ENCODE measurements at places on chromosomes 11 and 22.

- DNase-seq = no peak
Observed at GRCh38 chr22:41758231-41758630, 42.2 kb upstream of the CCDC134 start.

DNA sequence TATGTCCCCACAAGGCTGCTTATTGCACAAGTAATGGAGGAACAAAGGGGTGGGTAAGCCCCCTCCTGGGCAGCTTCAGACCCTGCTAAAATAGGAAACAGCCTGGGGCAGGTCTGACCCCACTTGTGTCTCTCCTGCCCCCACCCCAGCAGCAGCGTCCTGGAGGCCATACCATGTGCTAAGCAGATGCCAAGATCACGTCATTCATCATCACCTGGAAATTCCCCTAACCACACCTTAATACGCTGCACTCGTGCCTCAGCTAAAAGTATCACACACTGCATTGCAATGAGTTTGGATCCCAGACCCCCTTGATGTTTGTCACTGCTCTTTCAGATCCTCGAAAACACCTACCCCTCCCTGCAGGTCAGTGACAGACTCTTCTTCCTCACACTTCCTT lies 27.8 kb upstream of the GGTLC2 start:
- no peak for DNase-seq

- no peak for DNase-seq
Observed at GRCh38 chr11:98289617-98290263, 731.0 kb upstream of the CNTN5 start.

- no peak for DNase-seq
Observed at GRCh38 chr22:50143096-50143495, 27.4 kb upstream of the PANX2 start.

DNA sequence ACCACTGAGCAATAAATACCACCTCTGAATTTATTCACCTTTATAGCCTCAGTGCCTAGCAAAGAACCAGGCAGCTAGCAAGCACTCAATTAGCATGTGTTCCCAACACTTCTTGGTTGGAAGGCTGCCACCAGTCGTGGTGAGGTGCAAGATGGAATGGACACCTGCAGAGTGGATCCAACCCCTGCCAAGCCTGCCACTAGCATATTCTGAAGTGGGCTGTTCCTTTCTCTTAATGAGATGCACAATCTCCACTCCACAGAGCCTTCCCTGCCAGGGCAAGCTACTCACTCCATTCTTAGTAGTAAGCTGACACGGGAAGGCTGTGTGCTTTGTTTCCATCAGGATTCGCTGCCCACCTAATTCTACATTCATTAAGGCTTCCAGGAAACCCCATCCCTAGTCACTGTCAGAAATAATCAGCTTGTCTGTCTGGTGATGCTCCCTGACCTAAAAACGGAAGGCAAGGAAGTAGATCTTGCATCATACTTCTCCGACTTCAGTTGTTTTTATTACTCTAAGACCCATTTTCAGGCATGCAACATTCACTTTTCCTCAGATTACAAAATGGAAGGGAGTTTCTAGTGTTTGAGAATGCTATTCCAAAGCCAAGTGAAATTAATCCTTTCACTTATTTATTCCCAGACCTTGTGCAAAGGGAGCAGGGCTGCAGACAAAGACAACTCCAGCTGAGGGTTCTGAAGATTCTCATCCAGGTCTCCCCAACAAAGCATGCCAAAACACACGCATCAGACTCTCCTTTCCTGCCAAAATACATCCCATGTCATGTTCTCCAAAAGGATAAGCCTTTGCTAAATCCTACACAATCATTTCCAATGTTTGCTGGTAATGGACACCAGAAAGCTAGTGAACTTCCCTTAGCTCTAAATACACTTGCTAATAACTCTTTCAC lies 128.0 kb downstream of the TENM4 start:
- DNase-seq = no peak

- no peak for DNase-seq
Observed at GRCh38 chr11:109267293-109268095, 154.5 kb upstream of the C11orf87 start.

DNA sequence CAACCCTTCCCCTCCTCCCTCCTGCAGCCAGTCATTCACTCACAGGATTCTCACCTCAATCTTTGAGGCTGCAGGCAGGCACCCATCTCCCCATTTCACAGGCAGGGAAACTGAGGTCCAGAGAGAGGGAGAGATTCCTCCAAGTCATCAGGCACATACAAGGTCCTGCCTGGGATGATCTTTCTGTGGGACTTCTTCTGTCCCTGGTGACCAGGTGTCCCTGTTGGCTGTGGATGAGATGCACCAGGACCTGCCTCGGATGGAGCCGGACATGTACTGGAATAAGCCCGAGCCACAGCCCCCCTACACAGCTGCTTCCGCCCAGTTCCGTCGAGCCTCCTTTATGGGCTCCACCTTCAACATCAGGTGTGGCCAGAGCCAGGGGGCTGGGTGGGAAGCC lies 7.8 kb downstream of the FTH1 start:
- DNase-seq = no peak

GRCh38 chr11:131234221-131234620 lies 136.2 kb upstream of the NTM start:
- DNase-seq = no peak

GRCh38 chr11:1202776-1203504 lies 19.9 kb upstream of the MUC5B start:
- DNase-seq = peak; percentile 82

DNA sequence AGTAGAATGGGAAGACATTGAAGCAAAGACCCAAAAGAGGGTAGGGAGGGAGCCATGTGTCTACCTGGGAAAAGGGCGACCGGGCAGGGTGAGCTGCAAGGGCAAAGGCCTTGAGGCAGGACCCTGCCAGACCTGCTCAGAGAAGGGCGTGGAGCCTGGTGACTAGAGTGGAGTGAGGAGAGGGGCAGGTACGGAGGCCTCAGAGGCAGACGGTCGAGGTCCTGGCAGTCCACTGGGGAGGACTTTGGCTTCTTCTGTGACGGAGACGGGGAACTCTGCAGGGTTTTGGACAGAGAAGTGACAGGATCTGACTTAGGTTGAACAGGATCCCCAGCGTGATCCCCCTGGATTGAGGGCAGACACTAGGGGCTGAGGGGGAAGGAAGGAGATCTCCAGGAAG lies 12.9 kb downstream of the RIBC2 start:
- DNase-seq = no peak

- DNase-seq = no peak
Observed at GRCh38 chr11:33667819-33668467, 32.7 kb downstream of the C11orf91 start.

DNA sequence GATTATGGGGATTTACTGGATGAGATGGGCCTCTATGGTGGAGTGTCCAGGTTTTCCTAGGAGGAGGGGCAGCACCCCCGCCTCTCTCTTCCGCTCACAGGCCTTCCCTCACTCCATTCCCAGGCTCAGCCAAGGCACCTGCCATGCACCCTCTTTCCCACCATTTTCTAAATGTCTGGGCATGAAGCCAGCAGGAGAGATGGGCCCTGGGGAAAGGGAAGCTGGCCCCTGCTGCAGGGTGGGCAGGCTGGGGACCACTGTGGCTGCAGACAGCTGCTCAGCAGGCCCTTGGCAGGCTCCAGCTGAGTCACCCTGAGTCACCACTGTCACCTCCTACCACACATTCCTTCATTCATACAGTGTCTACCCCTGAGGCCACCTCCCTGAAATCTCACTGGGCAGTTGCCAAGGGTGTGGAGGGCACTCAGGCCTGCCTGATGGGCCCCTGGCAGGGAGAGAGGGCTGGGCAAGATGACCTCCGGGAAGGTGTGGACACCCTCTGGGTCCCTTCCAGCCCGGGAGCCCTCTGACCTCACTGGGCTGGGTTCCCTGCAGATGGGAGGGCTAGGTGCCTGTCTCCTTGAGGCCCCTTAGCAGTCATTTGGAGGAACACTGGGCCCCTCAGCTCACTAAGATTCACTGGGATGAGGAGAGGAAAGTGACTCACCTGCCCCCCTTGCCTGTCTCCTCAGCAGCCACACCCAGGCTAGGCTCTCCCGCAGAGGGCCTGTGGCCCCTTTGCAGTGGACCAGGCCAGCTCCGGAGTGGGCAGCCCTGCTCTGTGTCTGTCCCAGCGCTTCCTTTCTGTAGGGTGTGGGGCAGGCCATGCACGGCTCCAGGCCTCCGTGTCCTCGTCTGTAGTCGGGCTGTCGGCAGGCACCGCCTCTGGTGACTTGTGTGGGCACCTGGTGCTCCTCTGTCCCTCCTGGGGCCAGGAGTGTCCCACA lies 7.8 kb downstream of the MYEOV start:
- no peak for DNase-seq

- no peak for DNase-seq
Observed at GRCh38 chr11:131773626-131774025, 403.2 kb downstream of the NTM start.

GRCh38 chr11:9222654-9223053 lies 42.5 kb downstream of the DENND5A start:
- no peak for DNase-seq

DNA sequence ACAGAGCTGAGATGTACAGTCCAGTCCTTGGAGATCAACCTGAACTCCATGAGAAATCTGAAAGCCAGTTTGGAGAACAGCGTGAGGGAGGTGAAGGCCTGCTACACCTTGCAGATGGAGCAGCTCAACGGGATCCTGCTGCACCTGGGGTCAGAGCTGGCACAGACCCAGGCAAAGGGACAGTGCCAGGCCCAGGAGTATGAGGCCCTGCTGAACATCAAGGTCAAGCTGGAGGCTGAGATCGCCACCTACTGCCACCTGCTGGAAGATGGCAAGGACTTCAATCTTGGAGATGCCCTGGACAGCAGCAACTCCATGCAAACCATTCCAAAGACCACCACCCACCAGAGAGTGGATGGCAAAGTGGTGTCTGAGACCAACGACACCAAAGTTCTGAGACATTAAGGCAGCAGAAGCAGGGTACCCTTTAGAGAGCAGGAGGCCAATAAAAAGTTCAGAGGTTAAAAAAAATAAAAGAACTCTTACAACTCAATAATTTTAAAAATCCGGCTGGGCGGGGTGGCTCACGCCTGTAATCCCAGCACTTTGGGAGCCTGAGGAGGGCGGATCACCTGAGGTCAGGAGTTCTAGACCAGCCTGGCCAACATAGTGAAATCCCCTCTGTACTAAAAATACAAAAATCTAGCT lies 69.9 kb upstream of the RTL6 start:
- no peak for DNase-seq

DNA sequence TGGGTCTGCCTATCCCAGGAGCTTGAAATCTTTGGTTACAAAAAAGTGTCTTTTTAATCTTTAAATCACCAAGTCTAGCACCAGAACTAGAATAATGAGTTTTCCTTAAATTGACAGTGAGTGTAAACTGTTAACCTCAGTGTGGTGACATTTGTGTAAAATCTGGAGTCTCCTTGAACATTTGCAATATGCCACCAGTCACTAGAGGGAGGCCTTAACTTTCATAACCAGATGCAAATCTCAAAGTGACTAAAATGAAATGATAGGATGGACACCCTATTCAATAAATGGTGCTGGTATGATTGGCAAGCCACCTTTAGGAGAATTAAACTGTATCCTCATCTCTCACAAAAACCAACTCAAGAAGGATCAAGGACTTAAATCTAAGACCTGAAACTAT lies 8.3 kb upstream of the SCGB1D2 start:
- no peak for DNase-seq

DNA sequence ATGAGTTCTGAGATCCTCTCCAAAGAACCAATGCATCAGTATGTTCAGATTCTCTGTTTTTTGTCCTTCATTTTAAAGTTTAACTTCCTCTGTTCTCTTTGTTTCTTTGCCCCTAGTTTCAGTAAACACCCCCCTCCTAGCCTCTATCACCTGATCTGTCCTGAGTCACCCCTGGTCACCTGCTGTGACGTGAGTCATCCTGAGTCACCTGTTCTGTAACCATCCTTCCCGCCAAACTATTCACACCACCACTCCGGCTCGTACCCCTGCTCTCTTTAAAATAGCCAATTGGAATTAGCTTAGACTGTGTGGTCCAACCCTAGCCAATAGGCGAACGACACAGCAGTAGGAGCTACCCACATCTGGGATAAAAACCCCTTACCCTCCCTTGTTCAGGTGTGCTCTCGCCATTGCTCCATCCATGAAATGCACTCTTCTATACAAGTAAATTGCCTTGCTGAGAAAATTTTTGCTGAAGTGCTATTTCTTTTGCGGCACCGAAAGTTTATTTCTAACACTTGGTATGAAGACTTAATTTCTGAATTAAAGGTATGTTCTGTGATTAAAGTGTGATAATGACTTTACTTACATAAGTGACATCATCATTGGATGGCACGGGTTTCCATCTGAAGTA lies 318.4 kb downstream of the AASDHPPT start:
- no peak for DNase-seq

DNA sequence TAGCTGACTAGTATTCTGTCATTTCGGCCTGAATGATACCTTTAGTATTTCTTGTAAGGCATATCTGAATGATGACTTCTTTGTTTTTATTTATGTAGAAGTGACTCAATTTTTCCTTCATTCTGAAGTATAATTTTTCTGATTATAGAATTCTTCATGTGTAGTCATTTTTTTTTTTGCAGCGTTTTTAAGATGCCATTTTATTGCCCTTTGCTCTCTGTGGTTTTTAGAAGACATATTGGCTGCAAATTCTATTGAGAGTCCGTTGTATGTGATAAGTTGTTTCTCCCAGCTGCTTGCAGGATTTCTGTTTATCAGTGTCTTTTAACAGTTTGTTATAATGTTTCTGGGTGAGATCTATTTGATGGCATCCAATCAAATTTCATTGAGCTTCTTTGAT lies 1224.8 kb downstream of the JRKL start:
- DNase-seq = no peak

DNA sequence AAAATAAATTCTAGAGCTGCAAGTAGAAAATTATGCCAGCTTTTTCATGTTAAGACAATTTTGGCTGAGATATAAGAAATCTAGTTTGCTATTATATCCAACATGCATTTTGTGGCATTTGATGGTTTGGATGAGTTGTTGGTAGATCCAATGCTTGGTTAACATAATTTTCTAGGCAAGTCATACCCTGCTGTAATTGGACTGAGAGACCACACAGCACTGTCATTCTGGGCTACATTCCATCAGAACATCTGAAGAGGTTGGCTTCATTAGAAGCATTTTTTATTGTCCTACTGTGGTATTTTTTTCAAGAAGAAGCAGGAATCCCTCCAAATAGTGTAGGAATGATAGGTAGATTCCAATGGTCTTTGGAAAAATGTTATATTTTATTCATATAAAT lies 561.0 kb downstream of the LUZP2 start:
- DNase-seq = no peak

DNA sequence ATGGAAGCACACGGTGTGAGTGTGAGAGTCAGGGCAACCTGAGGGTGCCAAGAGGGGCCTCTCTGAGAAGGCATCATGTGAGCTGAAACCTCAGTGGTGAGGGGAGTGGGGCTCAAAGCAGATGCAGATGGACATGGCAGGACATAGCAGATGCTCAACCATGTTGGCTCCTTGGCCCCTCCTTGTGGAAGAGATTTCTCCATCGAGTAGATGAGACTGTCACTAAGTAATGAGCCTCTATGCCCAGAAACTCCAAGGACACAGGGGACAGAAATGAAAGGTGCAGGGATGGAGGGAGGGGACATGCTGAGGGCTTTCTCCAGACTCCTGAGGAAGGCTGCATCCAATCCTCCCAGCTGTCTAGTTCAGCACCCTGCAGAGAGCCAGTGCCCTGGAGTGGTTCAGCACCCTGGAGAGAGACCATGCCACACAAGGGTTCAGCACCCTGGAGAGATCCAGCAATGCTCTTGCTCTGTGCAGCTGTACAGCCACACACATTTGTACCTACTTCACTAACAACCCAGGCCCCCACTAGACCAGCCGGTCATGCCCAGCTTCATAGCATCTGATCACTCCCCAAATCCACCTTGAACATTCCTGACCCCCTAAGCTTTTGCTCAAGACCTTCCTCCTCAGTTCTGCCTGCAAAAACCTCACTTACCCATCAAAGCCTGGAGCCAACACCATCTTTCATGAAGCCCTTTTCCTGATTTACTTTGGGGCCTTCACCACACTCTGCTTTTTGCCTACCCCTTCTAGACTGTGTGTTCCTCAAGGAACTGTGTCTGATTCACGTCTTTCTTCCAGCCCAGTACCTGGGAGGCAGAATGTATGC lies 252.0 kb downstream of the CTTN start:
- peak; percentile 92 for DNase-seq
